Nephron progenitor cell (in vitro differentiated cells): ENCODE measurements at places on chromosomes 3 and 15.

DNA sequence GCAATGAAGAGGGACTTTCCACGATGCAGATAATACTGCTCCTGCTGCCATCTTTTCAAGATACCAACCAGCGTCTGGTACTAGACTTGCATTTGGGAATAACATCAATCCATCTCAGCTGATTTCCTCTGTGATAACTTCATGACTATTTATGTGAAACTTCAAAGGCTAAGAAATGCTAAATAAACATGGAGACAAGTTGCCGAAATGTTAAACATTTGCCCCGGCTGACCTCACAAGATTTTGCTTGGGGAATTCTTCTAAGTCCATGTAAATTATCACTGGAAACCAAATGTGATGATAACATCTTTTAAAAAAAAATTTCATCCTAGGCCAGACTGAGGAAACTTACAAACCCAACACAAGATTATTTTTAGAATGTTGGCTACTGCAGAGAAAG is 185.8 kb upstream of the PRICKLE2 start:
- no peak for DNase-seq

DNA sequence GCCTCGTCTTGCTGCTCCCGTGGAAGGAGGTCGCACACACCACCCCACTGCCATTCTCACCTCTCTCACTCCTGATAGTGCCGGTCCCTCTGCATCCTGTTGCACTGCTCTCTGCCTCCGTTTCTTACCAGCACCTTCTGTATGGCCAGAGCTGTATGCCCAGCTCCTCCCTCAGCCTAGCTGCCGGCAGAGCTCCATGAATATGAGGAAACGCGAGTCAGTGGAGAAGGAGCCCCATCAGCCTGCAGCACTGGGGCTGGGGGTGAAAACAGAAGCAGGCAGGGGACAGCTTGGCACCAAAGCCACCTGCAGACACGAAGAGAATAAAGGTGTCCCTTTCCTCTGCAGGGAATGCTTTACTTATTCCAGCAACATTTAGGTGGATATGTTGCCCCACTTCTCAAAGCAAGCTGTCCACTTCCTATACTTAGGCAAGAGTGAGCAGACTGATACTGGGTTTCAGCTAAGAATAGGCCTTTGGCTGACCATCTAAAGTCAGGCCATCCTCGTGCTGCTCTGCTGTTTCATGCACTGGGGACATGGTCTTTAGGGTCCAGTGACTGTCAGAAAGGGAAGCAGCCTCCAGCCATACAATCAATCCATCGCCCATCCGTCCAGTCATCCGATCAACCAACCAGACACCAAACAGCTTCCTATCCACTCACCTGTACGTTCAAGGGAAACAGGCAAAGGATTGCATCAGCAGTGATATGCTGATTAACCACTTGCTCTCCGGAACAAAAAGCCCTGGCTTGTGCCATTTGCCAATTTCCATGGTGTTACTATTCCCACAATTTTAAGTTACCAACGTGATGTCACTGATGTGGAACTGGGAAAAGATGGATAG is 222.7 kb downstream of the XXYLT1 start:
- DNase-seq: no peak

DNA sequence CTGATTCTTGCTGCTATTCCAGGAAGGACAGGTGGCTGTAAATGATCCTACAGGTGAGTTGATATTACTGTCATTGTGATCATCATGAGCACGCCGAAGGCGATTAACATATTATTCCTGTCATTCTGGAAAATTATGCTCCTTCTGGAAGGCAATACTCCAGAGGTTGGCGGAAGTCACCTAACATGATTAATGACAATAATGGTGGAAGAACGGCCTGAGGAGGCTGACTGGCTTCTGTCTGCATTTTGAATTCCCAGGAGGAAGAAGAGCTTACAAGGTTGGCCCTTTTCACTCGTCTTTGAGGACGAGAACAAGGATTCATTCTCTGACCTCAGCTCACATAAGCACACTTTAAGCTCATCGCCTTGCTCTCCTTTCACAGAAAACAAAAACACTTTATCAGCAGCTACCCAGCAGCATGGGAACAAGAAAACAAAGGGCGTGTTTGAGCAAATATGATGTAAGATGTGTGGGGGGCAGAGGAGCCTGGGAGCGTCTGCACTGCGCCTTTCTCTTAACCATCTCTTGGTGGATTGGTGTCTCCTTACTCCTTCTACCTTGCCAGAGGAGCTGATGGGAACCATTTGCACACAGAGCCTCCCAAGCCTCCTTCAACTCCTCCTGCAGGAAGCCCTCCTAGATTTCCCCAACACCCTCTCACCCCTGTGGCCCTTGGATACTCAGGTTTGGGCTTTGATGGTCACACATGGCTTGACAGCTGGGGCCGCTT is 23.0 kb downstream of the ACSBG1 start:
- no peak for DNase-seq

DNA sequence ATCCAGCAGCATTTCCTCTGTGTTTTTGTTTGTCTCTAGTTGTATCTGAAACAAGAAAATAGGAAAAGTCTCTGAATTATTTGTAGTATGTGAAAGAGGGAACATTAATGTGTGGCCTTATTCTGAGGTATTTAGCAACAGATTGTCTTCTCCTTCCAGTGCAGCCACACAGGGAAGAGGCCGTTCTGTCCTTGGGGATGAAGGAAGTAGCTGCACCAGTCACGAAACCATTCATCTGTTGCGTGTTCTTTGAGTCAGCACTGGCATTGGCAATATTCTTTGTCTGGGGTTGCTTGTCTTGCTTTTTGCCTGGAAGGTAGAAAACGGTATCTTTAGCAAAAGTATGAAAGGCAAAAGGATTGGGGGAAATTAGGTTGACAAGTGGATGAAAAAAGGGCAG is 91.6 kb downstream of the CDIN1 start:
- DNase-seq: no peak

DNA sequence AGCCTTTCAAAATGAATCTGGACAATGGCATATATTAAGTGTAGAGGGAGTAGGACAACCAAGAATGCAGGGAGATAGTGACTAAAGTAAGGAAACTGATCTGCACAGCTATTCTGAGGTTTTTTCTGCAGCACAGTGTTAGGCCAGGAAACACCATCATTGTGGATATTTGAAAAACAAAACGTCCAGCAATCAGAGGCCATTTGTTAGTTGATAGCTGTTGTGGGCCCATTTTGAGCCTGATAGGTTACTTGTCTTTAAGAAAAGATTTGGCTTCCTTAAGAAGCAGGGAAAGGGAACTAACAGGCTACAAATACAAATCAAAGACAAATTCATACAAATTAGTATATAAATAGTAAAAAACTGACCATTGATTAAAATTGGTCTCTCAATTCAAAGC is 375.8 kb upstream of the ARL6 start:
- DNase-seq: no peak
